ENCODE measurements at places on chromosomes 1 and 21.

DNA sequence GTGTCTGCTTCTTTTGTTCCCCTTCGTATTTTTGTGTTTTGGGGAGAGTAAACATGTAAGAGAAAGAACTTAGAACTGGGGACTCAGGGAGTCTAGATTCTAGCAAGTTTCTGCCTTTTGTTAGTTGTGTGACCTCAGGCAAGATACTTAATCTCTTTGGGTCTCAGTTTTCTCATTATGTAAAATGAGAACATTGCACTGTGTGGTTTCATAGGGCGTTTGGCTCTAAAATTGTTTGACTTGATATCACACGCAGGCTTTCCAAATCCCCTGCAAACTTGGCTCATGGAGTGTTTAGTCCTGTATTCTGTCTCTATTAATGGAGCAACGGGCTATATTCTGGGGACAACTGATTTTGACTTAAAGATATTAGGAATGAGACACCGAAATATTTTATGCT, 57.7 kb downstream of the NTNG1 start:
- no peak for DNase-seq

GRCh38 chr1:101262630-101263348, 26.0 kb downstream of the S1PR1 start:
- no peak for DNase-seq

DNA sequence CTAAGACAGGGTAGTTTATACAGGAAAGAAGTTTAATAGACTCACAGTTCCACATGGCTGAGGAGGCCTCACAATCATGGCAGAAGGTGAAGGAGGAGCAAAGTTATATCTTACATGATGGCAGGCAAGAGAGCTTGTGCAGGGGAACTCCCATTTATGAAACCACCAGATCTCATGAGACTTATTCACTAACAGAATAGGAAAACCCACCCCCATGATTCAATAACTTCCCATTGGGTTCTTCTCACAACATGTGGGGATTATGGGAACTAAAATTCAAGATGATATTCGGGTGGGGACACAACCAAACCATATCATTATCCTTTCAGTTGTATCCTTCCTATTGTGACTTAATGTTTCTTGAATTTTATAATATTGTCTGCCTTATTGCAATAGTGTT, 13.4 kb upstream of the DDAH1 start:
- no peak for DNase-seq

- DNase-seq: no peak
These were observed 57.1 kb downstream of the ADCY10 start for GRCh38 chr1:167856711-167857418.

DNA sequence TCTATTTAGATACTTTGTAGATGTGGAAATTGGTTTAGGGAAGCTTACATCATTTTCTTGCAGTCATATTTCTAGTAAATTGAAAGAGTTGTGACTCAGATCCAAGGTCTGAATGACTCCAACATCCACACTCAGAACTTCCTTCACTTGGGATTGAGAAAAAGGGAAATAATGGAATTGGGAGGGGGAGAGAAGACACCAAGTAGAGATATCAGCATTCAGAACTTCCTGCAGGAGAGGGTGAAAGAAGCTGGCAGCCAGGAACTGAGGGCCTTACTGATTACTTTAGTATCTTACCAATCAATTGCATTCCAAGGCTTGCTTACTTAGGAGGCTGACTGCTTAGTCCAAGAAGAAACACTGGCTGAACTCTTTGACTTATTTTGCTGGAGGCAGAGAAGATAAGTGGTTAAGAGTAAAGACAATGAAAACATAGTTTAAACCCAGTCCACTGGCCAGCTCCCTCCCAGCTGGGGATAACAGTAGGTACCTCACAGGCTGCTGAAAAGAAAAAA, 21.7 kb downstream of the APP start:
- no peak for DNase-seq

- DNase-seq: no peak
These were observed 44.9 kb downstream of the PCSK9 start for GRCh38 chr1:55084257-55084656.

- DNase-seq: no peak
These were observed 162.9 kb downstream of the PLPP3 start for GRCh38 chr1:56416495-56416894.

- no peak for DNase-seq
These were observed 150.8 kb downstream of the VPS13D start for GRCh38 chr1:12380326-12381249.

- DNase-seq: no peak
These were observed 19.9 kb upstream of the NRIP1 start for GRCh38 chr21:15084668-15085067.

- peak; percentile 12 for DNase-seq
These were observed 22.8 kb upstream of the TARS2 start for GRCh38 chr1:150464422-150464826.

DNA sequence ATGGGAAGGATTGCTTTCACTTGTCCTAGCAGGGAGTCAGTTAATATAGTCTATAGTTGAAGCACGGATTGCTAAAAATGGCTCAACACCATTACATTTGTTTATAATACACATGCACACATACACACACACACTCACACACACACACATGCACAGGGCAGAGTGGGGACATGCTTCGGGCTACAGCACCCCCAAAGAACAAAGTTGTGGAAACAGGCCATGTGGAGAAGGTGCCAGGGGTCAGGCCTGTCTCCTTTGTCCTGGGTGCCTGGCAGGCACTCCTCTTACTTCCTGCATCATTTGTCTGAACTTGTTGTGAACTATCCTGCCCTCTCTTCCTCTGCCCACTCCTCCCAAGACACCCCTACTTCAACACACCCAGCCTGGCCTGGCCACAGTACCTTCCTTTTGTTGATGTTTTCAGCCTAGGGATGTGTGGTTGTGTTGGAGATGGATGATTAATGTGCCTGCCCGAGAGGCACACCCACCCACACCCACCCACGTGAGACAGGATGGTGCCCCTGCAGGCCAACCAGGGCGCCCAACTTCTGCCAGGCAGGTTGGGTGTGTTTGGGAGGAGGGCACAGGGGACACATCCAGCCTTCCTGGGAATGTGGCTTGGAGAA, 17.5 kb downstream of the RASSF5 start:
- no peak for DNase-seq

DNA sequence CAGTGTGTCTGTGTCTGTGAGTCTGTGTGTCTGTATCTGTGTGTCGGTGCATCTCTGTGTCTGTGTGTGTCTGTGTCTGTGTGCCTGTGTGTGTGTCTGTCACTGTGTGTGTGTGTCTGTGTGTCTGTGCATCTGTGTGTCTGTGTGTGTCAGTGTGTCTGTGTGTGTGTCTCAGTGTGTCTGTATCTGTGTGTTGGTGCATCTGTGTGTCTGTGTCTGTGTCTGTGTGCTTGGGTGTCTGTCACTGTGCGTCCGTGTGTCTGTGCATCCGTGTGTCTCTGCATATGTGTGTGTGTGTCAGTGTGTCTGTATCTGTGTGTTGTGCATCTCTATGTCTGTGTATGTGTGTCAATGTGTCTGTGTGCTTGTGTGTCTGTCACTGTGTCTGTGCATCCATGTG, 44.7 kb upstream of the POFUT2 start:
- DNase-seq: no peak

DNA sequence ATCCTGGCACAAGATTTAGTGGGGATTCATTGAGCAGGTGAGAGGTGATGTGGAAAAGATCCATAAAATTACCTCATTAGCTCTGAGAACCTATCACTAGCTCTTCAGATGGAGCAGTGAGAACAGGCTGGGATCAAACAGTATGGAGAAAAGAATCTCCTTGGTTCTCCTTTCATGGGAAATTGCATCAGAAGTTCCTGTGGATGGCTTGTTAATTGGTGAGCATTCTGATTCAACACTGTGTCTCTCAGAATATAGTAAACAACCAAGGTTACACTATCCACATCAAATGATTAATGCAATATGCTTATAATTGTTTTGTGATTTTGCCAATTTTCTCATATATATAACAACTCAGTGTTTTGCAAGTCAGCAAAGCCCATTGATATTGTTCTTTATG, 8.3 kb upstream of the CD55 start:
- DNase-seq: no peak

DNA sequence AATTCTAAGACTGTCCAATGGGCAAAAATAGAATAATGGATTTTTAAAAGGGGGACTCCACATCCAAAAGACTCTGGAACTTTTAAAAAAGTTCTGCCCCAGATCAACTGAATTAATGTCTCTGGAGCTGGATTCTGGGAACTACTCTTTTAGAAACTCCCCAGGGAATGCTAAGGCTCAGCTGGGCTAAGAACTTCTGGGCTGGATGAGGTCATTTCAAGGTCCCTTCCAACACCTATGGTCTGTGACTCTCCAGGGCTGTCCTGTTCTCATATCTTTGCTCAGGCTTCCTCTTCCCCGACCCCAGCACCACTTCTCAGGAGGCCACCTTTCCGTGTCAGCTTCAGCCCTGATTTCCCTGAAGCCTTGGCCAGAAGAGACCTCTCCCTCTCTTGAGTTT, 13.5 kb upstream of the PLA2G2C start:
- no peak for DNase-seq

DNA sequence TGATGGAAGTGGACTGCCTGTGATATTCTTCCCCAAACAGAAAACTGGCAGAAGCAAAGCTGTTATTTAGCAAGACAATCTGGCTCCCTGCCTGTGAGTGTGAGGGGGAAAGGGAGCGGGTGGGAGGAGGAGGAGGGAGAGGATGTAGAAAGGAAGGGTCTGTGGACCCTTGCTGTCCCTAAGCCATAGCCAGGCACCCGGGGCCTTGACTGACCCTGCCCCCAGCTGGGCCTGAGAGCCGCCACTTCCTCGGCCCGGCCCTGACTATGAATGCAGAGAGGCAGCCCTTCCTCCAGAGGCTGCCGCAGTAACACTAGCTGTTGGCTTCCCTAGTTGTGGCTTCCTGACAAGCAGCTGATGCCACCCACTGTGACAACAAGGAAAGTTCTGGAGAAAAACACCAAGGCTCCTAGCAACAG, 13.9 kb downstream of the PLA2G2F start:
- peak; percentile 28 for DNase-seq

DNA sequence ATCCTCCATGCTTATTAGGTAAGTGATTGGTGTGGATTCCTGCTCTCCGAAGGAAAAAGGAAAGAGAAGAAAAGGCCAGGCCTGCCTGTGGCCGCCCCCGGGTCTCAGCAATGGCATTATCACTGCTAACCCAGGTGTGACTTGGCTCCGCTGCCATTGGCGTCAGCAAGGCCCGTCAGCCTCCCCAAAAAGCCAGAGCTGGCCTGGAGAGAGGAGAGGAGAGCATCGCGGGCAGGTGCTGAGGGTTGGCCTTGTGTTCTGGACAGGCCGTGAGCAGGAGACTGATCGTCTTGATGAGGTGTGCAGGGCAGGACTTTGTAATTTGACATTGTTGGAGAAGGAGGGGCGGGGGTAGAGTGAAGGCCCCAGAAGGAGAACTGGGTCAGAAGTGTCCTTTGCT, 186.4 kb downstream of the CAMTA1 start:
- DNase-seq: no peak

DNA sequence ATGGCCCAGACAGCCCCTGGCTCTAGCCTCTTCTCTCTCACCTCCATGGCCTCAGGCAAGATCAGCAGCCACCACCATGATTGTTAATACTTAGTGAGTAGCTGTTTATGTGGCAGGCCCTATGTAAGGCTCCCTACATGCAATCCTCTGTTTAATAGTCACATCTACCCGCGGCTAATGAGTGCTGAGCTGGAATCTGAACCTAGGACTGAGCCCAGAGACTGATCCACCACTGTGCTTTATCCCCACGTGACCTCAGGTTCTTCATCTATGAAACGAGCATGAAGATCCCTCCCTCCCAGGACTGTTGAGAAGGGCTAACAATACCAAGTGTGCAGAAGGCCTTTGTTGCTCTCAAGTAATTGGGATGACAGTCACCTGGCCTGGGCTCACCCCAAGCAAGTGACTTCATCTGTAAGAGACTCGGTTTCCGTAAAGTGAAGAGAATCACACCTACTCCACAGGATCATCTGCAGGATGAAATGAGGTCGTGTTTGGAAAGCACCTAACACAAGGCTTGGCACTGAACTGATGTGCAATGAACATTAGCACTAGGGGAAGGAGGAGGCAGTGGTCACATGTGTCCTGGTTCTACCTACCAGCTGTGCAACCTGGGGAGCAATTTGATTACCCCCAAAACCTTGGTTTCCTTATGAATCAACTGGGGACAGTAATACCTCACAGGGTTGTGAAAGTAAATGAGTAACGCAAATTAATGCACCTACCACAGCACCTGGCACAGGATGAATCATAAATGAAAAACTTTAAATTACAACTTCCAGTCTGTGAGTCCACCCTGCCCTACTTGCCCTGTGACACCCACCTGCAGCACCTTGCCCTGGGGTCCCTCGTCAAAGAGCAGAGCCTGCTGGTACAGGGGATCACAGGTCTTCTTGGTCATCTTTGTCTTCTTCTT, 37.2 kb downstream of the RIMS3 start:
- no peak for DNase-seq

GRCh38 chr1:42085596-42085995, 67.6 kb upstream of the GUCA2B start:
- no peak for DNase-seq

DNA sequence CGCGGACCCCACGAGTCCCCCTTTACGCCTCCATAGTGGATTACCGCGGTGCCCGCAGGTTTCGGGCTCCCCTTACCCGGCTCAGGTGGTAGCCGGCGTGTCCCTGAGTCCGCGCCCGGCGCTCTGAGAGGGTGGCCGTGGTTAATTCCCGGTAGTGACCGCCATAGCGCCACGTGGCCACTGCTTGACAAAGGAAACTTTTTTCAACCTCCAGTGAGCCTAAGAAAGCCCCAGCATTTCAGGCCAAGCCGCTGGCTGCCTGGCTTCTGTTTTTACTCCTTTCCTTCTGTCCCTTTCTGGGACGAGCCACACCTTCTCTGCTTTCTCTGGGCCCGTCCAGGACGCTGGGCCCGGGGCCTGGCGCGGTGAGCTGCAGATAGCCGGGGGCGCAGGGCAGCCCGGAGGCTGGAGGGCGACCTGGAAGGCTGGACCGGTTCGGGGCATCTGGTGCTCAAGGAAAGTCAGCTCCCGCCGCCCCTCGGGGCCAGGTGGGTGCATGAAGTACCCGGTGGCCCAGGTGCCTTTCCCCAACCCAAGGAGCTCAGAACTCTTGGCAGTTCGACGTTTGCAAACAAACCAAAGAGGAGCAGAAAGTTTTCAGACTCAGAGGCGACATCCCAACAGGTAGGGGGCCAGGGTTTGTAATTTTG, 540 bp upstream of the C1orf198 start:
- DNase-seq: peak; percentile 48

DNA sequence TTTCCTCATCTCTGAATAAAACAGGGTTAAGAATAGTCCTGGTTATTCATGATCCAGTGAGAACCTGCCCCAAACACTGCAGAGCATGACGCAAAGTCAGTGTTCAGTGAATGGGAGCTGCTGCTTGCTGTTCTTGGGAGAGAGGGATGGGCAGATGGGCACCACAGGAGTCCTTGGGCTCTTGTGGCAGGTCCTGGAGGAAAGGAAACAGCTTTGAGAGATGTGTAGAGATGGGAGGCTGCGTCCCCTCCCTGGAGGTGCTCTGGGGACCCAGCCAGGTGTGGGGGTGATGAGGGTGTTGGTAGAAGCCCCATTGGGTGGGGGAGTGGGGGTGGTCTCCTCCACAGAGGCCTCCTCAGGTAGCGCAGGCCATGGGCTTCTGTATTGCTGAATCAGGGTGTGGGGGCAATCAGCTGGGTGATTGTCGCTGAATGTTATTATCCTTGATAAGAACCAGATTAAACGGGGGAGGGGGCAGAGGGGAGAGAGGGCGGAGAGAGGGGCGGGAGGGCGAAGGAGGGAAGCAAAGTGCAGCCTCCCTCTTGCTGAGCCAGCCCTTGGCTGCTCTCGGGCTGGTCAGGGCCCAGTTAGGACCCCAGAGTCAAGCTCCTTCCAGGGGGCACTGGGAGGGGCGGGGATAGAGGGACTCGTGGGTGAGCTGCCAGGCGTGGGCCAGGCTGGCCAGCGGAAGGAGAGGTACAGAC, 22.9 kb upstream of the CASZ1 start:
- DNase-seq: no peak

All from substantia nigra (tissue), 51 donors.